Adipocyte (in vitro differentiated cells): ENCODE measurements at places on chromosomes 2 and 18.

DNA sequence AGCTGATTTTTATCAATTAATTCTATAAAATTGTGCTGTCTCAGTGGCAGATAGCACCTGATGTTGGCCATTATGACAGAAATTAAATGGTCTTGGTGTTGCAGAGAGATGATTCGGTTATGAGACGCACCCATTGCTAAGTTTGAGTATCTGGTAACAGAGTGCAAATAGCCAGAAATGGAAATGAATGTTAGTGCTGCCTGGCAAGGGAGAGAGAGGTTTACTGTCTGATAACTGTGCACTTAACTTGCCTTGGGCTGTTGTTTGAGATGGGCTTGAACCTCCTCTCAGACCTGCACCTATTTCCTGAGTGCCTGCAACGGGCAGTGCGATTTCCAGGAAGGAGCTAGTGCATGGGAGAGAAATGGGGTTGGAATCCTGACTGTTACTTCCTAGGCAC is 11.7 kb downstream of the DPYSL5 start:
- DNase-seq = no peak

- no peak for DNase-seq
Observed at GRCh38 chr18:42418121-42418520, 463.1 kb downstream of the PIK3C3 start.

DNA sequence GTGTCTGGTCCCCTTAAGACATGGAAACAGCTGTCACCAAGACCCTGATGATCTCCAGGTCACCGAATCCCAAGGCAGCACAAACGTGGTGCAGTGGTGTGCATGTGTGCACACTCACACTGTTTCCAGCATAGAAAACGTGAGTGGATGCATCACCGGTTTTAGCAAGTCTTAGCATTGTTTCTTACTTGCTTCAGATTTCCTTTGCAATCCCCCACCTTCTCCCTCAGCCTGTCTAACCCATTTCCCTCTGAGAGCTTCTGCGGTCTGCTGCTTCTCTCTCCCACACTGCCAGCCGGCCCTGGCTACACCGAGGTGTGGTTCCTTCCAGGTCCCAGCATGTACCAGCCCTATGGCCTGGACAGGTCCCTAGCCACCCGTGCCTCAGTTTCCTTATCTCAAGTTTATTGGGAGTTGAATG is 343.4 kb upstream of the HS6ST1 start:
- no peak for DNase-seq

GRCh38 chr2:227661025-227661649 is 5.5 kb upstream of the SCYGR5 start:
- DNase-seq = no peak

GRCh38 chr2:186603286-186603685 is 13.4 kb downstream of the ITGAV start:
- no peak for DNase-seq

- no peak for DNase-seq
Observed at GRCh38 chr18:43866696-43867095, 589.4 kb upstream of the SYT4 start.

GRCh38 chr18:5879479-5879882 is 15.8 kb downstream of the TMEM200C start:
- DNase-seq = peak; percentile 73

DNA sequence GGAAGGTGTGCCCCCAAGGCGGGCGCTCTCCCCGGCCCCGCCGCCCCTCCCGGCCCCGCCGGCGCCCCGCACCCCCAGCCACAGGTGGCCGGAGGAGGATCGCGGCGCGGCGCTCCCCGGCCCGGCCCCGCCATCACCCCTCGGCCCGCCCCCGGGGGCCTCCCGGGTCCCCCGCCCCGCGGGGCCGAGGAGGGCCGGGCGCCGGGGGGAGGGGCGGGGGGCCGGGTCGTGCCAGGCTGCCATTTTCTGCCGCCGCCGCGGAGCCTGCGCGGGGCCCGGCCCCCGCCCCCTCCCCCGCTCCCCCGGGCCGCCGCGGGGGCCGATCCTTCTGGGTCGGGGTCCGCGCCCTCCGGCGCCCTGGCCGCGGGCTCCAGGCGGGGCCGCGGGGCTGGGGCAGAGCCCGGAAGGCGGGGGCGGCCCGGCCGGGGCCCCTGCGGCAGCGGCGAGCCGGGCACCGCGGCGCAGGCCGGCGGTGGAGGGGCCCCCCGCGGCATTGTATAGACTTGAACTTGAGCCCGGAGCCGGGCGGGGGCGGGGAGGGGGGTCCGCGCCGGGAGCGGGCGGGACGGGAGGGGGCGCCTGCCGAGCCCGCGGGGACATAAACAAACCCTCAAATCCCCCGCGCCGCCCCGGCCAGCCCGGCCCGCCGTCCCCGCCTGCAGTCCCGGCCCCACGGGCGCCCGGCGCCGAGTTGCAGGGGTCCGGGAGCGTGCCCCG is 556 bp downstream of the DNMT3A start:
- DNase-seq = peak; percentile 60

DNA sequence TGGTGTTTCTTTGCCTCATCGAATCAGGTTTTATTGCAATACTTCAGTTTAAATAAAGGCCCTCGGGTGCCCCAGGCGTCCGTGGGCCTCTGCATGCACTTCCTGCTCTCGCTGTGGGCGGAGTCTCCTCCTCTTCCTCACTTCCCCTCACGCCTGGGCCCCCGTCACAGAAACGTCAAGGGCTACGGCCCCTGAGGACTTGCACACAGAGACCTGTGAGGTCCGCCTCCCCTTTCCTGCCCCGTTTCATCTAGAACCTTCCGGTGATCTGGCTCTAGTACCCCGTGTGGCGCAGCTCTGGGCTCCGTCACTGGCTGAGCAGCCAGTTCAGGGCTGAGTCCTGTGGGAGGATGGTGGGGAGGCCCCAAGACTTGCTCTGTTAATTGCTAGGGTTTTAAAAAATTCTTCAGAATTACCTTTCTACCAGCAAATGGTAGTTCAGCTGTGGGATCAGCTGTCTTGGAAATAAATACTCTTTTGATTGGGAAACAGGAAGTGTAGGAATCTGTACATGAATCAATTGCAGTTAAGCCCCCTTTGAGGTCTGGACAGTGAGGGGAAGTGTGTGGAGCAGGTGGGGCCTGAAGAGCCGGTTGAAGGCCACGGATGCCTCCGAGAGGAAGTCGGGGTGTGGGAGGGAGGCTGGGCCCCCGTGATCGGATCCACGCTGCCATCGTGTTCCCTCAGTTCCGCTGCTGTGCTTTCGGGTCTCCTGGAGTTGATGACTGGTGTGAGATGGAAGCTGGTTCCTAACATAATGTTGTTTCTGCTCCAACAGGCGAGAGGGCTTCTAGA is 10.2 kb downstream of the NFATC1 start:
- no peak for DNase-seq

GRCh38 chr2:33522576-33522975 is 46.1 kb downstream of the RASGRP3 start:
- DNase-seq = no peak

DNA sequence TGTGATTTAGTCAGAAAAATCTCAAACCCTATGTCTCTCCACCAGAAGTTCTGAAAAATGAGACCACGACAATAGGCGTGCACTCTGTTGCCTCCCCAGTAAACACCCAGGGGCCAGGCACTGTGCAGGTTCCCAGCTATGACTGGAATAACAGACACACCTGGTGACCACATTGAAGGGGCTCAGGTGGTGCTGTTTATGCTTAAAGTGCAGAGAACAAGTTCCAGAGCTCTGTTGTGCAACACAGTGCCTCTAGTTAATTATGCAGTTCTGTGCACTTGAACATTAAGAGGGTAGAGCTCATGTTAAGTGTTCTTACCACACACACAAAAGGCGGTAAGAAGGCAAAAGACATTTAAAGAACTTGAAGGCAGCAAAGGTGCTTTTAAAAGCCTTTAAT is 52.6 kb upstream of the AFF3 start:
- no peak for DNase-seq

DNA sequence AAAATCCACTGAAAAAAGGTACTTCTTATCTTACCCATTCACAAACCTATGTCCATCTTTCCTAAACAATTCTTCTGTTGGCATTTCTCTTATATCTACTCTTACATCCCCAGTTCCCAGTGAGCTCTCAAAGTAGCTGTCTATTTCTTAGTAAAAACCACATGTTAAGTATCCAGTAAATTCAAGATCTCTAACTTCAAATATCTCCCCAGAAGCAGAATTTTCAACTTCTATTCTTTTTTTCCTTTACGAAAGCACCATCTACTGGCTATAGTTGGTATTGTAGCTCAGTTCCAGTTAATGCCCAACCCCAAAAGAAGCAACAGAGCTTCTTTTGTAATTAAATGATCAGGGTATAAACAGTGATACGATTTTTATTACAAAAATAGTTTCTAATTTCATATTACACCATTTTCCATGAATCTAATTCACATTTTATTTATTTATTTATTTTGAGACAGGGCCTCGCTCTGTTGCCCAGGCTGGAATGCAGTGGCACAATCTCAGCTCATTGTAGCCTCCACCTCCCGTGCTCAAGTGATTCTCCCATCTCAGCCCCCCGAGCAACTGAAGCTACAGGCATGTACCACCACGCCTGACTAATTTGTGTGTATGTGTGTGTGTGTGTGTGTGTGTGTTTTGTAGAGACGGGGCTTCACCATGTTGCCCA is 28.5 kb downstream of the HRH4 start:
- DNase-seq = peak; percentile 81

GRCh38 chr18:7789856-7790552 is 222.9 kb downstream of the PTPRM start:
- peak; percentile 67 for DNase-seq

- no peak for DNase-seq
Observed at GRCh38 chr18:34957119-34957863, 83.9 kb upstream of the MAPRE2 start.

GRCh38 chr18:41371156-41372045 is 583.6 kb upstream of the PIK3C3 start:
- DNase-seq = no peak

- no peak for DNase-seq
Observed at GRCh38 chr2:38862476-38862875, 13.3 kb downstream of the DHX57 start.

DNA sequence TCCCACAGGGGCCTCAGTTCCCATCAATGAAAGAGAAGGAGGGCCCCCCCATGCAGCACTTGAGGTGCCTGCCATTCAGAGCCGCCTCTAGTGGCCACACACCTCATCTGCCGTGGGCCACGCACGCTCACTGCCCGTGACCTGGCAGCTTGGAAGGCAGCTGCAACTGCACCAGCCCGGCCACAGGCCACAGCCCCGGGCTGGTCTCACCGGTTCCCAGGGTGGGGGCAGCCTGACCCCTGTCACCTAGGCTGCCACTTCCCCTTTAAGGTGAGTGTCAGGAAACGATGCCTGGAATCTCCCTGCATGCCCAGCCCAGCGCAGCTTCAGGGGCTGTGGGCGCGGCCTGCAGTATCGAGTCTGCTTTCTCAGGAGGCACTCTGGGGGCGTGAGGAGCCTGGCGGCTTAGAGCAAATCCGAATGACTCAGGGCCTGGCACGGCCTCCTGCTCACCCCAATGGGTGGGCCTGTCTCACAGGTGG is 2.6 kb downstream of the MAB21L4 start:
- peak; percentile 25 for DNase-seq

GRCh38 chr2:127807678-127808353 is 3.2 kb downstream of the WDR33 start:
- DNase-seq = no peak

GRCh38 chr2:167353605-167354280 is 465.5 kb downstream of the XIRP2 start:
- DNase-seq = no peak

DNA sequence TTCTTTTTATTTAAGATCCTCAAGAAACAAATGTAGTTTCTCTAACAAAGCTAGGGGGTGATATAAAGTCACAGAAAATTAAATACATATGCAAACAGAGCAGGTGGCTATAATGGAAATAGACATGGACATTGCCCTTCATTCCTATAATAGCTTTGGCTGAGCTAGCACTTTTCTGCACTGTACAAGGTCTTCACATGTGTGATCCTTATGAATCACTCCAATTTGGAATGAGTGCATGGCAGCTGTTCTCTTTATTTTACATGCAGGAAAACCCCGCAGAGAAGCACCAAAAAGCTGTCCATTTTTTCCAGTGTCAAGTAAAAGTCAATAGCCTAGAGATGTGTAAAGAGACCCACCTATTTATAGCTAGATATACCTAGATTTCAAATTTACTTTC is 747.4 kb upstream of the SLC8A1 start:
- DNase-seq = no peak

- DNase-seq = no peak
Observed at GRCh38 chr2:96687711-96688640, 45.4 kb downstream of the FER1L5 start.

- DNase-seq = no peak
Observed at GRCh38 chr2:36858551-36859365, 107.6 kb downstream of the STRN start.

GRCh38 chr18:31267823-31268481 is 50.0 kb upstream of the DSG1 start:
- DNase-seq = no peak

GRCh38 chr2:110969696-110970095 is 151.0 kb upstream of the BCL2L11 start:
- no peak for DNase-seq

- peak; percentile 82 for DNase-seq
Observed at GRCh38 chr2:237744613-237745249, 53.8 kb upstream of the RBM44 start.

DNA sequence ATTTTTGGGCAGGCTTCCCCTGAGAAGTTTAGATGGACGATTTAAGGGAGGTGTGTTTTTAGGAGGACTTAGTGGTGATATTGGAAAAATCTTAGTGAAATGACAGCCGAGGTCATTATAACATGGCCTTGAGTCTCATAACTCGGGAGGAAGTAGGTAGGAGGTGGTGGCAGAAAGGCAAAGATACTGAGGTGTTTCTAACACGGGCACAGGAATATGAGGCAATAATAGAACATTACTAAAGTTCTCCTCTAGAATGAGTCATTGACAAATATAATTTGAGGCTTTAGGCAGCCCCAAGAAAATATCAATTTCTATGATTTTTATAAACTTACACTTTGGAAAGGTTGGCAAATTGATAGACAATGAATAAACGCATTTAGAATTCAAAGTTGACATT is 146.1 kb upstream of the ZEB2 start:
- peak; percentile 7 for DNase-seq

DNA sequence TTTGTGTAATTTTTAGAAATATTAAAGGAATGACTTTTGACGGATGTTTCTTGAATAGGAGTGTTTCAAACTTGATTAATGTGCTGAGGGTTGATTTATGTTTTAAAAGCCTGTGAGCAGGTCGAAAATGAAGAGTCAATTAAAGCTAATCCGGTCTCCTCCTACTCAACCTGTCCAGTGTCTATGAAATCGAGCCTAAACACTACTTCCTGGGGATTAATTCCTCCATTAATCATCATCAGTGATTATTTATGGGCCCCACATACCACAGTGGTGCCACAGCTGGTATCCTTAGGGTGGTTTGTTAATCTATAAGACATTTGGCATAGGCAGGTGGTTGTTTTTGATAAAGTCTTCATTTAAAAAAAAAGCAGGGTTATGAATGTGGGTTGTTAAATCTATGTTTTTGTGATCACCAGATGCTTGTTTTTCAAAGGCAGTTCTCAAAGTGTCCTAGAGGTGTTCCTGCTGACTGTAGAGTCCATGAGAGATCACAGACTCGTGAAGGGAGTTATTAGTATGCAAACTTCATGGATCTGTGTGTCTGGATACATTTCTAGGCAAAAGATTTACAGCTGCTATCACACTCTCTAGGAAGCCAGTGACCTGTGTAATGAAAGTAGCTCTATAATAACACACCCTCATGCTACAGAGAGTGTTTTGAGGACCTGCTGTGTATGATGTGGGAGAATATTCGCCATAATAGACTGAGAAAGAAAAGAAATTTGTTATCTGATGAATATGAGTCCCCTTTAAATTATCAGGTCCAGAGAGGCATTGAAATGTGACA is 308.6 kb downstream of the AKAIN1 start:
- no peak for DNase-seq

- peak; percentile 34 for DNase-seq
Observed at GRCh38 chr2:67055387-67056304, 341.5 kb upstream of the ETAA1 start.
